Activated CD4-positive, CD25-positive, alpha-beta regulatory T cell (primary cell): ENCODE measurements at places on chromosomes 2 and 18.

DNA sequence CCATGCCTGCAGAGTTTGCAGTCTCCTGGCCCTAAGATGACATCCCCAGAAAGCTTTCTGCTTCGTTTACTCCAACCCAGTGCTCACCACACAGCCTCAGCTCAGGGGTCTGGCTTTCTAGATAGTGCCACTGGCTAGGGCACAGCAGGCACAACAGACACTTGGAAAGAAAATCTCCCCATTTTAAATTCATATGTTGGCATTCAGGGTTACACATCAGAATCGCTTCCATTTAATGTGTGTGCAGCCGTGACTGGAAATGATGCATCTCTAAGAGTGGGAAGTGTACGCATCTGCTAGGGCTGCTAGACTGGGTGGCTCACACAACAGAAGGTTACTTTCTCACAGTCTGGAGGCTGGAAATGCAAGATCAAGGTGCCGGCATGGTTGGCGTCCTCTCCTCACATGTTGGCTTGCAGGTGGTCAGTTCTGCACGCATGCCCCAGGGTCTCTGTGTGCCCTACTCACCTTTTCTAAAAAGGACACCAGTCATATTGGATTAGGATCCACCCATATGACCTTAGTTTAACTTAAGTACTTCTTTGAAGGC lies 329.4 kb upstream of the RAB12 start:
- no peak for DNase-seq

DNA sequence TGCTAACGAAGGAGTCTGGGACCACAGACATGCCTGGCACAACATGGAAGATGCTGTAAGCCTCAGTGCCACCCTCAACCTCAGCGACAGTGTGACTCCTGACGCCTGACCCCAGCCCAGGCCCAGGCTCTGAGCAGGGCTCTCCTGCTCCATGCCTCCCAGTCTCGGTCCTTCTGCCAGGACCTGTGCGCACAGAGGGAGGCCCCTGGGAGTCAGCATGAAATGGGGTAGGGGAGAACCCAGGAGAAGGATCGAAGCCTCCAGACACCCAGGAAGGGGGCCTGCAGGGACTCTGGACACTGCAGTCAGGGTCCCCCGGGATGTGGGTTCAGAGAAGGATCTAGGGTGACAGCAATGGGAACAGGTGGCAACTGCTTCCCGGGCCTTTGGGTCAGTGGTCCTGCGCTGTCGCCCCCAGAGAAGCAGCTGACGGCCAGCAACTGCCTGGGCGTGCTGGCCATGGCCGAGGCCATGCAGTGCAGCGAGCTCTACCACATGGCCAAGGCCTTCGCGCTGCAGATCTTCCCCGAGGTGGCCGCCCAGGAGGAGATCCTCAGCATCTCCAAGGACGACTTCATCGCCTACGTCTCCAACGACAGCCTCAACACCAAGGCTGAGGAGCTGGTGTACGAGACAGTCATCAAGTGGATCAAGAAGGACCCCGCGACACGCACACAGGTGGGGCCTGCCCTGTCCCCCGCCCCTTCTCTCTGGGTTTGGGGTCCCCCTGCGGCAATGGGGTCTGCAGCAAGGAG lies 233.9 kb downstream of the ATAD2B start:
- no peak for DNase-seq

- DNase-seq, result no peak
Observed at GRCh38 chr2:175620106-175620505, 382.0 kb downstream of the LNPK start.

GRCh38 chr18:58674863-58675472 lies 3.7 kb downstream of the MALT1 start:
- no peak for DNase-seq

DNA sequence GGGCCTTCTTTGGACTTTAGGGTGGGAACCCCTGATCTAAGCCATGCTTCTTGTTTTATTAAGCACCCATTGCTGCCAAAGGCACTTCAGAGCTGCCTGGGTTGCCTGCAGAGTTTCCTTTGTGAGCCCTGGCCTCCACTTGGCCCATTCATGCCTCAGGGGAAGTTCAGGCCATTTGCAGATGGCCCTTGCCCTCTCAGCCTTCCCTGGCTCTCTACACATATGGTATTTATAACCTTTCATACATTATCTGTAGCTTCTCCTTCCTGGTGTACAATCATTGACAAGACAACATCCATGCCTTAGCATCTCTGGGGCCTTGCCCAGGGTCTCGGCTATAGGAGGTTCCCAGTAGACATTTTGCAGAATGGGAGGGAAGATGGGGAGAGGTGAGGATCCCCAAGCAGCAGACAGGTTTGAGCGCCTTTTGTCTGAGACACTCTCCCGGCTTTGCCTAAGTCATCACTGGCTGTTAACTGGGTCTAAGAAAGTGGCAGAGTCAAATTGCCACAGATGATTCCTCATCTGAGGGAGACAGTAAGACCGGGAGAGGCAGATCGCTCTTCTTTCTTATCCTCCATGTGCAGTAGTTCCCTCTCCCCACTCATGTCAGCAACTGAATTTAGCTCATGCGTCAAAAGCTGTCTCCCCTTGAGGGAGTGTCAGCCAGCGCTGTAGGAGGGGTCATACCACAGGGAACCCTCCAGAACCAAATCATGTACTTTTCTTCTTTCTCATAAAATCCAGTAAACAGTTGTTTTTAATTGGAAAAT lies 2.7 kb downstream of the EHD3 start:
- DNase-seq, result no peak

- no peak for DNase-seq
Observed at GRCh38 chr2:148375214-148375613, 269.3 kb upstream of the EPC2 start.

- DNase-seq, result no peak
Observed at GRCh38 chr2:140604096-140604495, 1526.7 kb downstream of the LRP1B start.

DNA sequence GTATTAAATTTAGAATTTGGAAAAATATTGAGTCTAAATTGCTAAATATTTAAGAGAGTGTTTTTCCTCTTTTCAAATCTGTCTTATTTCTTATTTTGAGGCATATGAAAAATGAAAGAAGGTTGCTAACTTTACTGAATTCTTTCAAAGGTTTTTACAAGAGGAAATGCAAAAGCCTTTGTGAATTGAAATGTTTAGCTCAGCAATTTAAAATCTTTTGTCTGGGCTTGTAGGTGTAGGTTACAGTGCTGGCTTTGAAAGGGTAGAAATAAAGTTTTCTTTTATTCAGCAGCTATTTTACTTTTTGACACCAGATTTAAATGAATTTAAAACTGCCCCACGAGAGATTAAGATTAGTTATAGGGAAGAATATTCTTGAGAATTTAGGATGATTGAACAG lies 192.0 kb downstream of the CDH7 start:
- no peak for DNase-seq

- no peak for DNase-seq
Observed at GRCh38 chr2:168568476-168569267, 112.6 kb downstream of the CERS6 start.

GRCh38 chr2:46481198-46482193 lies 2.1 kb downstream of the TMEM247 start:
- no peak for DNase-seq

GRCh38 chr2:176111309-176111663 lies 4.2 kb downstream of the HOXD11 start:
- no peak for DNase-seq

GRCh38 chr2:148653437-148653836 lies 8.9 kb downstream of the EPC2 start:
- no peak for DNase-seq

GRCh38 chr2:147440734-147441133 lies 404.1 kb upstream of the ACVR2A start:
- DNase-seq, result no peak

GRCh38 chr2:21269382-21269781 lies 145.6 kb downstream of the TDRD15 start:
- DNase-seq, result no peak

GRCh38 chr18:43501099-43501498 lies 223.8 kb upstream of the SYT4 start:
- DNase-seq, result no peak

- DNase-seq, result no peak
Observed at GRCh38 chr2:237315829-237316225, 98.1 kb downstream of the COL6A3 start.

- DNase-seq, result peak; percentile 27
Observed at GRCh38 chr2:234446404-234447076, 50.3 kb downstream of the ARL4C start.

GRCh38 chr2:68969736-68970490 lies 4.5 kb upstream of the GKN1 start:
- no peak for DNase-seq

DNA sequence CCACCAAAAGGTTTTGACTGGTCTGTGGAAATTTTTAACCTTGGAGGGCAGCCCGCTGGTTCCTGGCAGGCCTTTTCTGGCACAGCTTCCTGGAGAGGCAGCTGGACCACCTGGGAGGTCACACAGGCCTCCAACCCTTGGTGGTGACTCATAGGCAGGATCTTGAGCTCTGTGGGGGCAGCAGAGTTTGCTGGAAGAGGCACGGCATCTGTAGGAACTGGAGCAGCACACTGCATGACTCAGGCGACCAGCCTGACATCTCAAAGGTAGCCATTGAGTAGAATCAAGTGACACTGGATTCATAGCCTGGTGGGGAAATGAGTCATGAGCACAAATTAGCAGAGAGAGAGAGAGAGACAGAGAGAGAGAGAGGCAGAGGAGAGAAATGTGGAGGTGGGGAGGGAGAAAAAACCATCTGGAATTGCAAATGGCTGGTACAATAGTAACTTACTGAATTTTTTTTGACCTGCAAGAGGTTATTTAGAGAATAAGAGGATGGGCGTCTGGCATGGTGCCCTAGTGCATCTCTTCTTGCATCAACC lies 57.4 kb downstream of the TRPM8 start:
- DNase-seq, result no peak

DNA sequence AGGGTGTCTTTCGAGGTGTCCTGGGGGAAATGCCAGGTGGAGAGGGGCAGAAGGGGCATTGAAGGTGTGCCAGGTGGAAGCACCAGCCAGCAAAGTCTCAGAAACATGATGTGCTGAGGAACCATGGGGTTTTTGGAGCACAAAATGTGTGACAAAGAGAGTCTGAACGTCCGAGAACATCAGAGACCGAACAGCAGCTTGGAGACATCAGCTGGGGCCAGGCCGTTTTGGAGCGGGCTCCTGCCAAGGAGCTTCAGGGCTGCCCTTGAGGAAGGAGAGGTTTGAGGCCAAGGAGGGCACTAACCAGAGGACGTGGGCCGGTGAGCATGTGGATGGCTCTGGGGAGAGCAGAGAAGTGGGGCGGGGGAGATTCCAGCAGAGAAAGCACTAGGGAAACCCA lies 5.3 kb upstream of the MBP start:
- DNase-seq, result no peak

GRCh38 chr2:132974467-132975095 lies 304.6 kb upstream of the LYPD1 start:
- DNase-seq, result no peak

DNA sequence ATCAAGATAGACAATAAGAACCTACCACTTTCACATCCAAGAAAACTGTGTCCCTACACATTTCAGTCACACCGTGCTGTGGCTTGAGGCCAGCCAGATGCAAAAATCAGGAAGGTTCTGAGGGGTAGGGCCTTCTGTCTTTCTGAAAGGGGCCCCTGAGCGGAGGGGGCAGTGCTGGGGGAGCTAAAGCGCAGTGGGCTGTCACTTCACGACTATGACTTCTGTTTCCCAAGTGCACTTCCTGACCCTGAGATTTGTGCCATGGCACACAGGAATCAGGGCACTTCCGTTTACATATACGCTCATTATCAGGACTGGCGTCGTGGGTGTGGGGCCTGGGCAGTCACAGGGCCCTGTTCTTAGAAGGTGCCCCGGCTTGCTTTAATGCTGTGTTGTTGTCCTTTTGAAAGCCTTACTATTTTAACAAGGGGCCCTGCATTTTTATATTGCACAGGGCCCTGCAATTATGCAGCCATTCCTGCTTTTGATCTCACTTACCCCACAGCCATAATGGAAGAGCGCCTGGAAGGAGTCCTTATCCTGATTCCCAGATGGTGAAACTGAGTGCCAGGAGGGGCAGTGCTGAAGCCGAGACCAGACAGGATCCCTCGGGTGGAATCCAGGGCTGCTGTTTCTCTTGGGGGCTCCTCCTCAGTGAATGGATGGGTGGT lies 620 bp downstream of the NGEF start:
- no peak for DNase-seq

GRCh38 chr2:230866756-230867523 lies 2.2 kb downstream of the ITM2C start:
- no peak for DNase-seq

DNA sequence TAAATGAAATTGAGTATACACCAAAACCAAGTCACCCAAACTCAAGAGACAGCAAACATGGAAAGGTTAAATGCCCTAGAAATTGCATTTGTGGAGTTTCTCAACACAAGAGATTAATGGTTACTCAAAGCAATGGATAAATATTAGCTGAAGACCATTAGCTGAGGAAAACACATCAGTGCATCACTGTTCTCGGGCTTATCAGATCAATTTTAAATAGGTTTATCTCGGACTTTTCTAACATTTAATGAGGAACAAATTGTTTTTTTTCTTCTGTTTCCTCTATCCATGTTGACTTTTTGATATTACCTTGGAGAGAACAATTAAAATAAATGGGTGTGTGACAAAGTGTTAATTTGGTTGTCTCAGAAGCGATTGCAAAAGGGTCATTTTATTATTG lies 105.4 kb upstream of the PIK3C3 start:
- no peak for DNase-seq

DNA sequence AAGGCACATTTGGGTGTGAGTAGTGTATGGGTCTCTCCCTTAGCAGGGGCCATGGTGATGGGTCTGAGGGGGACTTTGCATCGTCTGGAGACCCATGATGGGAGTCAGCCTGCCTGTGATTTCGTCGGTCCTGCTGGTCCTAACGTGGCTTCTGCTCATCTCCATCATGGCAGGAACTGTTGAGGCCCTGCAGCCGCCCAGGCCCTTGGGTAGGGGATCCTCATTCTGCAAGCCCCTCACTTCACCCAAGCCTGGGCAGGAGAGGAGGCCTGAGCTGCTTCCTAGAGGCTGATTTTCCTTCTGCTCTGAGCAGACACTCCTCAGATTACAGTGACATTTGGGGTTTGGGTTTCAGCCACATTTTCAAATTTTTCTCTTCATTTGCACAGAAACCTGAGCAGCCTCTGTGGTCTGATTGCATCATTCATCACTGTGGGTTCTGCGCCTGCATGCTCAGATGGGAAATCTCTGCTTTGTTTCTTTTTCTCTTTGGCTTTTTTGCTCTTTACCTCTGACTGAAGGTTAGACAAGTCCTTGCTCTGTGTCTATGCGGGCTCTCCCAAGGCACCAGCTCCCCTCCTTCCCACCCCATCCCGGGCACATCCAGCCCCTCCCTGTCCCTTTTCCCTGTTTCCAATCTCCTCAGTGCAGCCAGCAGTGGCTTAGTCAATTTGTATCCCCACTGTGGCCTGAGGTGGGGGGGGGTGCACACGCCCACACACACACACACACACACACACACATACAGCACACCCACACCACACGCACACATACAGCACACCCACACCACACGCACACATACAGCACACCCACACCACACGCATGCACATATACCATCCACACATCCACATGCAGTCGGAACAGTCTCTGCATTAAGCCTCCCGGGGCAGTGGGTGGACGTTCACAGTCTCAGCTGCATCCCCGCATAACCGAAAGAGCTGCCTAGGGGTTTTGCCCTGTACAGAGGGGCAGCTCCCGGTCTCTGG lies 305.4 kb upstream of the HS6ST1 start:
- no peak for DNase-seq

- DNase-seq, result no peak
Observed at GRCh38 chr18:2448565-2449151, 122.6 kb downstream of the METTL4 start.
